ENCODE measurements at places on chromosomes 7 and 10.

DNA sequence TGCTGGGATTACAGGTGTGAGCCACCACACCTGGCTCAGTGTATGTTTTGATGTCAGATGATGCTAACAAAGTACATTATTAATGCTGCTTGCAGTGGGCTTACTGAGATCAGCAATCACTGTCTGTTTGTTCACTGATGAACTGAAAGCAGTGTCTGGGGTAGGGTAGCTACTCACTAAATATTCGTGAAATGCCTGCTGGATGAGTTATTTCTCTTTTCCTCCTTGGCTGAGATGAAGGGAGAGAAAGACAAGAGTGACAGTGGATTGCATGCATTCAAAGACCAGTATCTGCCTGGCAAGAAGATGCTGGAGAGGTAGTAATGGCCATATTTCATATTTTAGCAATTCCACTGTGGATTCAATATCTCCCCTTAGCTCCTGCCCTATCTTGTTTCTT lies 32.3 kb downstream of the FAM107B start:
- DNase-seq = no peak

GRCh38 chr10:15035385-15036301 lies 8.1 kb upstream of the OLAH start:
- DNase-seq = no peak

DNA sequence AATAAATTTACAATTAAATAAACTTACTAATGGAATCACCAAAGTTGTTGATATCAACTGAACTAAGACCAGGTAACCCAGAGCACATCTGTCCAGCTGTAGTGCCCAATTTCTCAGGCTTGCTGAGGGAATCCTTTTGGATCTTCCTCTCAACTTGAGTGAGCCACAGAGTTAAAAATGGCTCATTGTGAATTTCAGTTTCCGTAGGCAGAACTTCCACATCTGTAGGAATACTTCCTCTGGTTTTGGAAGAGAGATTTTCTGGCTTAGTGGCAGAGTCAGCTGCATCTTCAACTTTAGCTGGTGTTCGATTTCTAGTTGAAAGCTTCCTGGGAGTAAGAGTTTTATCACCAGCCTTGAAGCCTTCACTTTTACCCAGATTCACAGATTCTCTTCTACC lies 11.3 kb downstream of the MKI67 start:
- DNase-seq = no peak

DNA sequence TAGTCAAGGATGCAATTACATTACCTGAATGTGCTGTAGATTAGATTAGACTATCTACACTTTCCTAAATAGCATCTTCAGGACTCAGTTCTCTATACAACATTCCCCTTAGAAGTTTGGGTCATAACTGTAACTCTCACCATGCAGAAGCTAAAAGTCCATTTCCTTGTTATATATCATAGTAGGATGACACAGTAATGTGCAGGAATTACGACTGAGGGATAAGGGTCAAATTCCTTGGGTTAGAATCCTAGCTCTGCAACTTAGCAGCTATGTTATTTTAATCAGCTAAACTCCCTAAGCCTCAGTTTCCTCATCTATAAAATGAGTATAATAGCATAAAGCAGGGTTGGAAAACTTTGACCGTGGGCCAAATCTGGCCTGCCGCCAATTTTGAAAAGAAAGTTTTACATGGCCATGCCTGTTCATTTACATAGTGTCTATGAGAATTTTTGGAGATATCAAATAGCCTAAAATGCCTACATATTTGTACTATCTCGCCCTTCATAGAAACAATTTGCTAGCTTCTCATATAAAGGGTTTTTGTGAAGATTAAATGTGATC lies 14.8 kb downstream of the NRCAM start:
- DNase-seq = no peak

- no peak for DNase-seq
Observed at GRCh38 chr7:43220250-43220649, 107.8 kb downstream of the HECW1 start.

- peak; percentile 92 for DNase-seq
Observed at GRCh38 chr10:97425964-97426775, at the start of gene PGAM1. Gene PGAM1 (plus strand): TSS chr10:97426191. CDS start chr10:97426308, 117 bp downstream.

GRCh38 chr10:97999066-97999922 lies 31.1 kb downstream of the CRTAC1 start:
- DNase-seq = no peak

GRCh38 chr7:89680161-89680560 lies 474.1 kb upstream of the STEAP1 start:
- no peak for DNase-seq

DNA sequence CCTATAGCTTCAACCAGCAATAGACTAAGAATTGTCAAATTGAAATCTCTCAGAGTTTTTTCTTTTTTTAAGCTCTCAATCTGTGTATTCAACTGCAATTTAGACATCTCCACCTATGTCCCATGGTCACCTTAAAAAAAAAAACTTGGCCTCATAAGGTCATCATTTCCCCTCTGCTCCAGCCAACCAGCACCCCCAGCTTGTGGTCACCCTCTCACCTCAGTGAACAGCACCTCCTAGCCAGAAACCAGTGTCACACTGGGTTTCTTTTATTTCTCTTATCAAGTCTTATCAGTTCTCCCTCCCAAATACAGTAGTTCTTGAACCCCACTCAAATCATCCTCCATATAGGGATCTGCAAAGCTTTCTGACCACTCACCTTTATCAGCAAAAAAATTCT lies 4.0 kb downstream of the ITGB1 start:
- DNase-seq = no peak

- no peak for DNase-seq
Observed at GRCh38 chr10:98921316-98921715, 314.3 kb downstream of the HPSE2 start.

- DNase-seq = no peak
Observed at GRCh38 chr7:95411036-95411435, 14.9 kb upstream of the PON3 start.

DNA sequence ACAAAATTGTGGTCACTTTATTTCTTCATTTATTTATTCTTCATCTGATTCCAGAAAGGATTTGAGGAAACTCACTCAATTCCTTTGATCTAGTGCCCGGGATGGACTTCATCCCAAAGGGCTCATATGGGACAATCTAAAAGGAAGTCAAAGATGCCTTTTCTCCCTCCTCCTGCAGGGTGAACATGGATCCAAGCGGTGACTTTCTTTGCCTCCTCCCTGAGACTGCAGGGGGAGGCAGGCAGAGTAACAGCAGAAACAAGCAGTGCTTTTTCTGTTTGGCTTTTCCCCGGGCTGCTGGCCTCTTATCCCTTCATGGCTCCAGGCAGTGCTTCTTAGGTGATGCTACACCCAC lies 10.0 kb upstream of the DNMBP start:
- peak; percentile 96 for DNase-seq

DNA sequence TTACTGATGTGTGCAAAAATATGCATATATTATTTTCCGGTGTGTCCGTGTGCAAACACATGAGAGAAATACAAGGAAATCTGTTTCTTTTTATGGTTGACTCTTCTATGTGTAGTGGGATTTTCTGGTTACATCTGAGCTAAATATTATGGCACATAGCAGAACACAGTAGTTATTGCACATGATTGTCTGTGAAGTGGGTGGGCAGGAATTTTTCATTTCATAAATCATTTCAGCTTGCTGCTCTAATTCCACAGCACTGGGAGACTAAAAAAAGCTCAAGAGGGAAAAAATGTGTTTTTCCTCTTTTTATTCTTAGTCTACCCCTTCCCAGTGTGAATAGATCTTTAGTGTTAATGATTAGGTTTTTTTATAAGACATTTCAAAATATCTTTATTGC lies 197.9 kb downstream of the MBL2 start:
- DNase-seq = no peak

DNA sequence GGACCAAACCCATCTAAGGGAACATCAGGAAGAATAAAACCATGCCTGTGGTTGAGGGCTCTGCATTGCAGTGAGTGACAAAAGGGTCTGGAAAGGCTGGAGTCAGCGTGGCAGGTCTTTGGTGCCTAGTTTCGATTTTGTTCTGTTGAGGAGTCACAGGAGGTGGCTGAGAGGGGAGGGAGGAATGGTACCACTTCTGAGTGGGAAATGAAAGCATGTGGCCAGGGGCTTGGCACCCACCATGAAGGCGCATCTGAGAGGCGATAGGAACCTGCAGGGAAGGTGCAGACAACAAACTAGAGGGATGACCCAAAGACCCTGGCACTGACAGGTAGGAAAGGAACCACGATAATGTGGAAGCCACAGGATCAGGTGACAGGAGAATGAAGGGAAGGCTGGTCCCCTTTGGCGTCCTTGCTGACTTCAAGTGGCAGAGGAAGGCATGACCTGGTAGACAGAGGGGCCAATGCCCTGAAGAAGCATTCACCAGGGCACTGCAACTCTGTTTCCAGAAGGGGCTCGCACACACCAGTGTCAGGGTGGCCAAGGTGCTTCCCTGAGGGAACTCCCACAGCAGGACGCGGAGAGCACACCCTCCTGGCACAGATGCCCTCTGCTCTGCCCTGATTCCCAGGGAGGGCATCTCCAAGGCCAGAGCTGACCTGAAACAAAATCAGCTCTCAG lies 41.7 kb downstream of the HIPK2 start:
- no peak for DNase-seq

DNA sequence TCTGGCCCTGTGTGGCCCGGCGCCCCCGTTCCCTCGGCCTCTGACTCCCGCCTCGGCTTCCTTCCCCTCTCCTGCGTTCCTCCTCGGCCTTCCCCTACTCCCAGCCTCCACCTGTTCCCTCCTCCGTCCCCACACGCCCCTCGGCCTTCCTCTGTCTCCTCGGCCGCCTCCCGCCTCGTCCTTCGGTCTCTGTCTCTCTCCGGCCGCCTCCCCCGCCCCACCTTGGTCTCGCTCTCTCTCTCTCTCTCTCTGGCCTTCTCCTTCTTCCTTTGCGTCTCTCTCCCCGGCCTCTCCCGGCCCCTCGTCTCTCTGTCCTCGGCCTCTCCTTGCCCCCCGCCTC lies 588 bp downstream of the GET4 start:
- no peak for DNase-seq

GRCh38 chr10:129771991-129772431 lies 192.1 kb downstream of the EBF3 start:
- no peak for DNase-seq

DNA sequence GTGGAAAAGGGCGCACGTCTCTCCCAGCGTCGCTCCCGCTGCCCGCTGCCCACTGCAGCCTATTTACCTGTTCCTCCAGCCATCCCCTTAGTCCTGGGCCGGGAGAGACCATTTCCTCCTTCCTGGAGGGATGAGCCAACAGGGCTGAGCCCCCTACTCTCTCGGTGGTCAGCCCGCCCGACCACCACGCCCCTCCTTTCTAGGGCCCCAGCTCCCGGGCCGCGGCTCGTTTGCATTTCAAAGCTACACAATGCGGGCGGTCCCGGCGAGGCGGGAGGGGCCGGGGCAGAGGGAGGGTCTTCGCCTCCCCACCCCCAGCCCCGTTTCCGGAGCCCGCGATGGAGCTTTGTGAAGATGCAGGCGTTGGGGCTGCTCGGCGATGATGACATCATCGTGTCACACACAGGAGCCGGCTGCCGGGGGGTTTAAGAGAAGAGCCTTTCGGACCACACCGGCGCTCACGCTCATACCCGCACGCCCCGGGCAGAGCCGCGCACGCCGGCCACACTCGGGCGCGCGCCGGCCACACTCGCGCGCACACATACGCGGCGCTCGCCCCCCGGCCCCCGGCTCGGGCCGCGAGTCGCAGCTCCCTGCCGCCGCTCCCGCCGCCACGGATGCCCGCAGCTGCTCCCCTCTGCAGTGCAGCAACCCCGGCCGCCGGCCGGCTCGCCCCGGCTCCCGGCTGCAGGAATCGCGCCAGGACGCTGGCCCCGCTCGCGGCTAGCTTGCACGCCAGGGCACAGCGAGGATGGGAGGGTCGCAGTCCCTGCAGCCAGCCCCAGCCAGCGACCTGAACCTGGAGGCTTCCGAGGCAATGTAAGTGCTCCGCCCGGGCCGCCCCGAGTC lies 107.7 kb upstream of the BTBD16 start:
- DNase-seq = peak; percentile 70

- DNase-seq = no peak
Observed at GRCh38 chr10:19628767-19629560, 187.3 kb upstream of the PLXDC2 start.

GRCh38 chr7:69780379-69780778 lies 182.1 kb downstream of the AUTS2 start:
- DNase-seq = peak; percentile 56

- DNase-seq = peak; percentile 61
Observed at GRCh38 chr7:7183061-7183837, 905 bp downstream of the C1GALT1 start.

DNA sequence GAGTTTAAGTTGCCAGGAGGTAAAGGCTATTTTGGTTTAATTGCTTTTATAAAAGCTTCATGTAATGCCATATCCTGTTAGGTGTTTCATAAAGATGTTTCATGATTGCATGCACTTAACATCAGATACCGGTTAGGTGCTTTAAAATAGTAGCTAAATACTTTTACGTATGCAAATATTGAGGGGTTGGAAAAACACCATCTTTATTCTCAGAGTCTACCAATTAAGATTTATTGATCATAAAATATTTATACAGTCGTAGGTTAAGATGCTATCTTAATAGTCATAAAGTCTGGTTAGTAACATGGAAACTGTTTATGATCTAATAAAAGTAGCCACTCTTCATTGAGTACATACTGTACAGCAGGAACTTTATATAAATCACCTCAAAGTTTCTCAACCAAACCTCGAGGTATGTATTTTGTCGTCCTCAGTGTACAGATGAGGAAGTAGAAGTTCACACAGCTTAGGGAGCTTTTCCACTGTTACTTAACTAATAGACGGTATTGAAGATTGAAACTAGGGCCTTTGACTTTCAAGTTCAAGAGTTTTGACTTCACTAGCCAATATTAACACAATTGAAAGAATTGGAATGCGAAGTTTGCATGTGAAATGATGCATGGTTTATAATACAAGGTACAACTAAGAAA lies 897.1 kb downstream of the GATA3 start:
- DNase-seq = no peak

GRCh38 chr10:759898-760477 lies 70.5 kb upstream of the DIP2C start:
- DNase-seq = no peak

DNA sequence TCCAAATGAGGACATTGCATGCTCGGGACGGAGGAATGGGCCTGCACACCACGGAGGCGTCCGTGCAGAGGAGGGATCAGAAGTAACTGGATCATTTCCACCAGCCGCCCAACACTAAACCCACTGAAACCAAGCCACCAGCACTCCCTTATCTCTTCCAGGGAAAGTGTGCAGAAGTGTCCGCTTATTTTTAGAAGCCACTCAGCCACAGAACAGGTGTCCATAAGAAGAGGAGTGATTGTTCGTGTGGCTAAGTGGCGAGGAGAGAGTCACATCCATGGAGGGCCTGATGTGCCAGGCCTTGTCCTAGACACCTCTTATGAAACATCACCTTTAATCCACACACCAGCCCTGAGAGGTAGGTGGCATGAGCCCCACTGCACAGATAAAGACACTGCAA lies 407.9 kb upstream of the NPVF start:
- DNase-seq = no peak

DNA sequence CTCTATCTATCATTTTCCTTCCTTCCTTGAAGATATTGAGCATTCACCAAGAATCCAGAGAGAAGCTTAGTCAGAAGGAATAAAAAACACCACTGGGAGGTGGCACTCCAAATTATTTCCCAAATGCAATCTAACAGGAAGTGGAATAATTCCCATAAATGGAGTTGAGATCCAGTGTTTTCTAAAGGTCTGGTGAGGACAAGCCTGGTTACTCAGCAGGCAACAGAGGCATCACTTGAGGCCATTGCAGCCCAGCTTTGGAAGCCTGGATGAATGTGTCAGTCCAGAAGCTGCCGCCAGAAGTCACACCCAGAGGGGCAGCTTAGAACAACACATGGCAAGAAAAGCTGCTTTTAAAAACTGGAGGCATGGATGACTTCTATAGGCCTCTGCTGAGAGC lies 288.9 kb upstream of the KLF6 start:
- no peak for DNase-seq

All from NCI-H510A treated with DMSO at 0.1 percent for 48 hours (cell line).